ENCODE measurements at places on chromosomes 7 and 10.

GRCh38 chr10:111222961-111223360, 146.1 kb downstream of the ADRA2A start:
- no peak for DNase-seq

DNA sequence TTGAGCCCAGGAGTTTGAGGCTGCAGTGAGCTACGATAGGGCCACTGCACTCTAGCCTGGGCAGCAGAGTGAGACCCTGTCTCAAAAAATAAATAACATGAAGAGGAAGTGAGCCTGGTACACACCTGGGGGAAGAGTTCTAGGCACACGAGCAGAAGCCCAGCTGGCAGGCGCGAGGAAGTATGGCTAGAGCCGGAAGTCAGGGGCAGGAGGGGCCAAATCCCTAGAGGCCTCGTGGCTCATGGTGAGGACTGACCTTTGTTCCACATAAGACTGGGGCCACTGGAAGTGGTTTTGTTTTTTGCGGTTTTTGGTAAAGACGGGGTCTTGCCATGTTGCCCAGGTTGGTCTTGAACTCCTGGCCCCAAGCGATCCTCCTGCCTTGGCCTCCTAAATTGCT, 117.6 kb downstream of the HIP1 start:
- DNase-seq = no peak

DNA sequence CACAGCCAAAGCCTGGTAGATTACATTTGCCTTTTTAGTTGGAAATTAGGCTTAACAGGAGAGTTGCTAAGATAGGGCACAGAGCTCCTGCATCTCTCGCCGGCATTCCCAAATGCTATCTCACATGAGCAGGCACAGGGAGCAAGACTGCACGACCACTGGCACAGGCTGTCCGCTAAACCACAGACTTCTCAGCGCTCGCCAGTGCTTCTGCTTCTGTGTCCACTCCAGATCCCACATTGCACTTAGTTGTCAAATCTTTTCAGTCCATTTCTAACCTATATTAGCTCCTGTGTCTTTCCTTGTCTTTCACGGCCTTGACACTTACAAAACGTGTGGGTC, 138.9 kb downstream of the EGFR start:
- DNase-seq = no peak

DNA sequence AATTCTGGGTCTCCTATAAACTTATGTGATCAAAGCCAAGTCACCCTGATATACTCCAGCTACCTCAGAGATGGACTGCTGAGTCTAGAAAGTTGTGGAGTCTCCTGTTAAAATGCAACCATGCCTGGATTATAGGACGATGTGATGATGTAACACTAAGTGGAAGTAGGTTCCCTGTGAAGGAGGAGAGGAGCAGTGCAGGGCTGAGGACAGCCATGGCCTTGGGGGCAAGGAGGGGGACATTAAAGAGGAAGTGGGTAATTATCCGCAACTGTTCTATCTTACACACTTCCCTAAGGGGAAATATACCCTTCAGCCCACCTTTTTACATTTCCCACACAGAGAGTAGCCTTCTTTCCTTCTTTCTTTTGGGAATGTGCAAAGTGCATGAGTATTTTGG, 63.8 kb downstream of the MTPN start:
- DNase-seq = no peak

- DNase-seq = no peak
These were observed 128.7 kb downstream of the C10orf105 start for GRCh38 chr10:71590781-71591350.

DNA sequence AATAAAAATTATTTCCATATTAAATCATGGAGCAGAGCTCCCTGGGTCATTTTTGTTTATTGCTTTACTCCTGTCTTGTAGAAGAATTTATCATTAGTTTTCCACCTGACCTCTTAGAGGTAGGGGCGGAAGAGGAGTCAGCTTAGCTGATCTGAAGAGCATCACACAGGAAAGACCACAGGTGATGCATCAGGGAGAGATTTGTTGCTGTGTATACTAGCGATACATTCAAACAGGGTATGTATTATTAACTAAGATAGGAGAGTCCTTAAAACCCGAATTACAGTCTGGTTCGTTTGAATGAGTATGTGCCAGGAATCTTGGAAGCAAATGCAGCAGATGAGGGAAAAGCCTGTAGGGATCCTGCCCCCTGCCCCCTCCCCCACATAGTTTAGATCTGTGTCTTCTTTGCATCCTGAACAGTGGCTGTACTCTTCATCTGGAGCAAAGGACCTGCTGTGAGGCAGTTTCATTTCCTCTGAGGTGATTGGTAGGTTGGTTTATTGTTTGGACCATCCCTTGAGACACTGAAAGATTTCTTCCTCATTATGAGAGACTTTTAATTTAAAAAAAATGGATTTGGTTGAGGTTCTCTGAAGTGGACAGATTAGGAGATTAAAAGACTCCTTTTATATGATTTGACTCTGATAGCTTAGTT, 177.0 kb downstream of the SND1 start:
- no peak for DNase-seq

Measured in activated CD4-positive, alpha-beta T cell treated with anti-CD3 and anti-CD28 coated beads for 1 hour (primary cell).